Glomerular endothelial cell (primary cell): ENCODE measurements at places on chromosomes 16 and 17. TPM values are rescaled to one million over a fixed set of nuclear protein-coding genes. Genes with fewer than 3 reads are reported as not detected.

DNA sequence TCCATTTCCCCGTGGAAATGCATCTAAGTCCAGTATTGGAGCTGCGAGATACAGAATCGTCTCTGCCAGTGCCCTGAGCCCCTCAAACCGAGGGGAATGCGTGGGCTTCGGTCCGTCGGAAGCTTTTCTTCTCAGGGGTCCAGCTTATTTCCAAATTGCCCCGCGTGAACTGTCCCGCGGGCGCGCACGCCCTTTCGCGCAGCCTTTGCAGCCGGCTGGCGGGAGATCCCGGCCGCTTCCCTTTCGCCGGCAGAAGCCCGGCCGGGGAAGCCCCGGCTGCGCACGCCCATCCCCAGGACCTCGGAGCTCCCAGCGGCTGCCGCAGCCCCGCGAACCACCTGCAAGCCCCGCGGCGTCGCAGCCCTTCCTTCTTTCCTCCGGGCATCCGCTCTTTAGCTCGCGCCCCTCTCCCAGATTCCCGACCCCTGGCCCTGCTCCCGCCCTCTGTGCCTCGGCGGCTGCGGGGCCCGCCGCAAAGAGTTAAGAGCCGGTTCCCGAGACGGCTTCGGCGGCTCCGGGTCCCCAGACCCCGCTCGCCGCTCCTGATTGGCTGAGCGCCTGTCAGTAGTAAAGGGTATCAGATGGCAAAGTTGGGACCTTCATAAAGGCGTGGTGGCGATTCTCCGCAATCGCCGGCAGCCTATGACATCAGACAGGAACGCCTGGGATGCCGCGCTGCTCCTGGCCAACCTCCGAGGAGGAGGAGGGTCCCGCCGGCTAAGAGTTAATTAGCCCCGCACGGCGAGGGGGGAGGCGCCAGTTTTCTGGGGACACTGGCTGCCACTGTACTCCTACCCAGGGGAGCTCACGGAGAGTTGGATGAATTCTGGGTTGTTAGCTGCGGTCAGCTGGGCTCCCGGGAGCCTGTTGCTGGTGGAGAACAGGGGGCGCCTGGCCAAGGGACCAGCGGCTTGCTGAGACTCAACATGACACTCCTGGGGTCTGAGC is at the start of gene MYOCD:
MYOCD (plus strand) TSS at position 628 of the 948 bp plus-strand sequence; CDS start at position 927, 299 bp downstream.
- DNase-seq = no peak

GRCh38 chr16:76946879-76947278 is 244.1 kb upstream of the MON1B start:
- no peak for DNase-seq

- no peak for DNase-seq
Measured at GRCh38 chr17:68544111-68544915, 32.1 kb downstream of the PRKAR1A start.

DNA sequence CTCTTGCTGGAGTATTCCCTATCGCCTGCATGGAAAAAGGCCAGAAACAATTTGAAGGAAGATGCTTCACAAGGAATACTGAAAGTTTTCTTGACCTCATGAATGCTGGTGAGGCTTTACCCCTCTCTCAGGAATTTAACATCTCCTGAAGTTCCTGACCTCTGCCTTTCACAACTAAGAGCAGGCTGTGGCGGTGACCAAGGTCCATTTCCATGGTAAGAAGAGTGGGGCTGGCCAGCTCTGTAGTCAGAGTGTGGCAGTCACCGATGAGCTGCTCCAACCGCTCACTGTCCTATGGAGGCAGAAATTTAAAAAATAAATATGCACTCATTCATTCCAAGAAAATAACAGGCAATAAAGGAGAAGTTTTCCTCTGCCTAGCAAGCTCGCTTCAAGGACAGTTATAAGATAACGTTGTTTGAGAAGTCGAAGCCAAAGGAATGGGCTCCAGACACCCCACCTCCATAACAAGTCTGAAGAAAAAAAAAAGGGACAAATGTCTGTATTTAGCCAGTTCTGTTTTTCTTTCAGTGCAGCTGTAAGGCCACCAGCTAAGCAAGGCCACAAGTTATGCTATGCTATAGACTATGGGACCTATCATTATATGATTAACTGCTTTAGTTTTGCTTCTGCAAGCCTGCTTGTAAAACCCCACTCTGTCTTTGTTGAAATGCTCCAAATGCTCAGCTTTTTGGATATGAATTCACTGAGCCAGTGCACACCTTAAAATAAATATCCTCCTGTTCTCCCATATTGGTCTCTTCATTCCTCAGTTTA is 6.0 kb upstream of the CCL4L2 start:
- DNase-seq = no peak

DNA sequence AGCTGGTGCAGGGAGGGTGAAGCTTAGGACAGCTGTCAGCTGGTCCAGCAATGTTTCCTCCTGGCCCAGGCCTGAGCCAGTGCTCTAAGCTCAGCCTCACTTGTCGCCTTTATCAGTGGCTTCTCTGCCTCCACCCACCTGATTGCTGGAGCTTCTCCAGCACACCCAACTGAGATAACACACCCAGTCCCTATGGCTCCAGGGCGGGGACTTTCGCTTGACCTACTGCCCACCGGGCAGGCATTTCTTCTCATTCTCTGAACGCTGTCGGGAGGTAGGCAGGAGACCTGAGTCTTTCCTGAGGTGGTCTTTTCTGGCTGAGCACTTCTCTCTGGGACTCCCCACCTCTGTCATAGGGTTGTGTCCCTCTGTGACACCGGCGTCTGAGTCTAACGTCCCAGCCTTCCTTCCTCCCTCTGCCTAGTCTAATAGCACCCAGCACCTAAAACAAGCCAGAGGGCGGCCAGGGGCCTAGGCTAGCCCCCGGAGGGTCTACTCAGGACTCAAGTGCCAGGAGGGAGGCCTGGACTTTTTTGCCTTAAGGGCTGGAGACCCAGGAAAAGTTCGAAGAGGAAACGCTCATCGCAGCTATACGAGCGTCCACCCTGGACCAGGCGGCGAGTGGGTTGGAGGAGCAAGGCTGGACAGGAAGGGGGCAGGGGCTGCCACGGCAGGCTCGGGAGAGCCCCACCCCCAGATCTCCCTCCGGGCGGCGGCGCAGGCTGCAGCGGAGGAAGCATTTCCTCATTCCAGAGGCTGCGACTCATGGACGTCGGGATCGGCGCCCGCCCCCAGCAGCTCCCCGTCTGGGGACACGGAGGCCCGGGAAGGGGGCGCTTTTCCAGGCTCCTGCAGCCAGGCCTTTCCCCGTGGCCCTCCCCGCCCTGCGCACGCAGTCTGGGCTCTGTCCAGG is 756 bp downstream of the TAX1BP3 start:
- DNase-seq = no peak

DNA sequence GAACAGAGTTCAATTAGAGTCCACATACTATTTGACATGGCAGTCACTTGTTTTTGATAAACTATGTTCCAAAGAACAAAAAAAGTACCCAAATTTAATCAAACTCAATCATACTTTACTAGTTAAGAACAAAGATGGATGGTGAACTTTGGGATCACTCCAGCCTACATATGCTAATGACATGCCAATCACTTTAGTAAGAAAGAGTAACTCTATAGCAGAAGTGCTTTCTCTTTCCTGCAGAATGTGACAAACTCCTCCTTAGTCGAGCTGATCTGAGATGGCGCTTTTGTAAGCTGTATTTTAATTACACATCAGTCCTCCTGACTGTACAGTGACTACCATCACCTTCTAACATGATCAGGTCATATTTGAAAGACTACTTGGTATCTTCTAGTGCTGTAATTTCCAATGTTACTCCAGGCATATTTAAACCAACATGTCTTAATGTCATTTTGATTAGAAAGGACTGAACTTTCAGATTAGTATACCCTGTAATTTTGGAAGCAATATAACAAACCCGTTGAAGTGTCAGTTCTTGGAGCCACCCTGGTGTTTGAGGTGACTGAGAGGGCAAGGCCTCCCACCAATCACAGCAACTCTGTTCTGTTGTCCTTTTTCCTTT is 4.1 kb downstream of the NETO2 start:
- no peak for DNase-seq

GRCh38 chr17:44345454-44346026 is 438 bp downstream of the GRN start:
- DNase-seq = no peak

DNA sequence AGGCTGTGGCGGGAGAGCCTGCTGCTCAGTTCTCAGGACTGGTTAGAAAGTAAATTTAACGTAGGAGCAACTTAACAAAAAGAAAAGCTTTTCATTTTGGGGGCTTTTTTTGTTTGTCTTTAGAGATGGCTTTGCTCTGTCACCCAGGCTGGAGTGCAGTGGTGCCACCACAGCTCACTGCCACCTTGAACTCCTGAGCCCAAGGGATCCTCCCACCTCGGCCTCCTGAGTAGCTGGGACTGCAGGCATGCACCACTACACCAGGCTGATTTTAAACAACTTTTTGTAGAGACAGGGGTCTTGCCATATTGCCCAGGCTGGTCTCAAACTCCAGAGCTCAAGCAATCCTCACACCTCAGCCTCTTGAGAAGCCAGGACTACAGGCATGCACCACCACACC is 205.0 kb downstream of the RPTOR start:
- DNase-seq = no peak

GRCh38 chr17:44088254-44088653 is 17.7 kb downstream of the G6PC3 start:
- no peak for DNase-seq

DNA sequence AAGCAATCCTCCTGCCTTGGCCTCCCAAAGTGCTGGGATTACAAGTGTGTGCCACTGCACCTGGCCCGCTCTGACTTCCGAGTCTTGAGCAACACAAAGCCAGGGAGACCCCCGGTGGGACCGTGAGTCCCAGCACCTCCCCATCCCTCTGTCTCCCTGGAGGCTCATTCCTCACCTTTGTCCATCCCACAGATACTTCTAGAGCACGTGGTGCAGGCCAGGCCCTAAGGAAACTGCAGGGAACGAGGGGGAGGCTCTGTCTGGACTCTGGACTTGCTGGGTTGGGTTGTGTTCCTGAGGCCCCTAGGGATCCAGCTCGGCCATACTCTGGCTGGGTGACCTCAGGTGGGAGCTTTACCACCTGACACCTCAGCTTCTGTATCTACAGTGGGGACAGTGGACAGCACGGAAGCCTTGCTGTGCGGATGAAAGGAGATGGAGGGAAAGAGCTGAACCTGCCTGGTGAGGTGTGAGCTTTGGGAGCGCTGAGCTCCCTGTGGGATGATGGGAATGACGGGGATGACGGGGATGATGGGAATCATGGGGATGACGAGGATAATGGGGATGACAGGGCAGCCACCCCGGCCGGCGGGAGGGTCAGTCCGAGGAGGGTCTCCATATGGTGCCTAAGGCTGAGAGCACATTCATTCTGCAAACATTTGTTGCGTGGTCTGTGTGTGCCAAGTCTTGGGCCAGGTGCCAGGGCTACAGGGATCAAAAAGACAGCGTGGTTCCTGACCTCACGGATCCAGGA is 26.6 kb downstream of the C16orf74 start:
- no peak for DNase-seq

DNA sequence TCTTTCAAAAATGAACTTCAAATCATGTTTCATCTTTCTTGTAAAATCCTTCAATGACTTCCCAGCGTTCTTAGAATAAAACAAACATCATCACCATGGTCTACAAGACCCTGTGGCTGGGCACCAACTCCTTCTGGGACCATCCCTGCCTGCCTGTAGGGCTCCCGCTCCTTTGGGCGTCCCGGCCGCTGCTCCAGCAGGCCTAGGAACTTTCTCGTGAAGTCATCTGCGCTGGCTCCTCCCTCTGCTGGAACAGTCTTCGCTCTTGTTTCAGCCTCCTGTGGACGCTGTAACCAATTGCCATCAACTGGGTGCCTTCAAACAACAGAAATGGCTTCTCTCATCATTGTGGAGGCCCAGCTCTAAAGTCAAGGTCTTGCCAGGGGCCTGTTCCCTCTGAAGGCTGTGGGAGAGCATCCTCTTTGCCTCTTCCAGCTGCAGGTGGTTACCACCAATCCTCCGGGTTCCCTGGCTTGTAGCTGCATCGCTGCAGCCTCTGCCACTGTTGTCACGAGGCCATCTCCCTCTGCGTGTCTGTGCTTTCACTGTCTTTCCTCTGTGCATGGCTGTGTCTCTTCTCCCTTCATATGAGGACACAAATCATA is 185.5 kb upstream of the SDK2 start:
- no peak for DNase-seq

GRCh38 chr17:64571746-64572145 is 65.0 kb downstream of the CEP95 start:
- no peak for DNase-seq

DNA sequence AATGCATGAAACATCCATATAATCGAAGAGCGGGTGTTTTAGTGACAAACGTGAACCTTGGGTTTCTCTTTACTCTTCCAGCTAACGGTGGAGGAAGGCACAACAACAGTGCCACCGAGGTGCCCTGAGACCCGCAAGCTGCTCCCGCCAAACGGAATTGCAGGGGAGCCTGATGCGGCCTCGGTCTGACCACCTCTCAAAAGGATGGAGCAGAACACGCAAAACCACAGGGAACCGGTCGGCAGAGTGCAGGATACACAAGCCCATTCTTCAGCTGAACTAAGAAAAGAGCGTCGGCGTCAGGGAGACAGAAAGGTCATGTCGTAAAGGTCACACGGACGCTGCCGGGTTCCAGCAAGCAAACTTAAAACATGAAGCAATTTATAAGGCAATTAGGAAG is 109.5 kb upstream of the ZNF750 start:
- DNase-seq = no peak

DNA sequence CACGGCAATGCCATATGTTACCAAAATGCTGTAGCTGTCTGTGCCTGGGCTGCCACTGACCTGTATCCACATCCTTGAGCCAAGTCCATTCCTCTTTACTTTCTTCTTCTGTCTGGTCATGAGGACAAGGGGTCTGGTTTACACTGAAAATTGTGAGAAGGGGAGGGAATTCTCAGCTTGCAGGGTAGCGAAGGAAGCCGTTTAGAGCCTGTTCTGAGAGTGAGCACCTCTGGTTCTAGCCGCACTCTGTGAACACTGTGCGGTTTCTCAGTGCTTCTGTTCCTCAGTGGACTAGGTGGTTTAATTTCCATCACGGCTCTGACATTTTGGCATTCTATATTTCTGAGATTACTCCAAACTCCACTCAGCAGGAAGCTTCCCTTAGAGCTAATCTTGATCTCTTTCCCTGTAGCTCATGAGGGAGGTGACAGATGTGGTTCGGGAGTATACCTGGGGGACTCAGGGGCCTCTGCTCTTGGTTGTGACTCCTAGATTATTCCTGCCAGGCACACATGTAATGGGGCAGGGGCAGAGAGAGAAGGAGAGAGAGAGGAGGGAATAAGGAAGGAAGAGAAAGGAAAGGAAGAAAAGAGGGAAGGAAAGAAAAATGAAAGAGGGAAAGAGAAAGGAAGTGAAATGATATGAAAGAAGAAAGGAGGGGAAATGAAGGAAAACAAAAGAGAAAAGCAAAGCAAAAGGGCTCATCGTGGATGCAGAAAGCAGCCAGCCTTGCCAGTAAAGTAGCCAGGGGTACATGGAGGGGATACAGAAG is 14.2 kb upstream of the TBX21 start:
- no peak for DNase-seq

GRCh38 chr16:56632156-56632847 is at the start of gene MT1M:
Gene MT1M, plus strand, starts transcription at chr16:56632659. Its CDS starts 73 bp downstream, at chr16:56632732.
- no peak for DNase-seq

DNA sequence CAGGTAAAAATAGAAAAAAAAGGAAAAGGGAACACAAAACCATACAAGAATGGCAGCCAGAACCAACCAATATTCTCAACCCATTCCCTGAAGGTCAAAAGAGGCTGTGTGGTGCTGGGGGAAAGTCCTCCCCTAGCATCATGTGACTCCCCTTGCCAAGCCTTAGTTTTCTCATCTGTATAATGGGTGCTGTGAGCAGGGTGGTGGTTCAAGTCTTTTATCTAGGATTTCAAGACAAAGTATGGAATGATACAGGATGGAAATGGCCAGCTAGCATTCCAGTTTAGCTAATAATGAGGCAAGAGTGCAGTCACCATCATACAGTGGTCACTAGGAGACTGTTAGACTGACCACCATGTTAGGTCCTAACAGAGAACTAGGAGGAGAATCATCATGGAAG is 20.7 kb downstream of the PSMB3 start:
- no peak for DNase-seq

Gene CDH11
- total RNA-seq = 43.8 and 99.6 TPM in 2 replicates

Gene TTLL6
- total RNA-seq = not detected in 2 replicates
